Activated CD4-positive, alpha-beta T cell treated with anti-CD3 and anti-CD28 coated beads, Interleukin-2, amount 50 U/mL, for 16 hours (primary cell): ENCODE measurements at places on chromosomes 6 and 20.

DNA sequence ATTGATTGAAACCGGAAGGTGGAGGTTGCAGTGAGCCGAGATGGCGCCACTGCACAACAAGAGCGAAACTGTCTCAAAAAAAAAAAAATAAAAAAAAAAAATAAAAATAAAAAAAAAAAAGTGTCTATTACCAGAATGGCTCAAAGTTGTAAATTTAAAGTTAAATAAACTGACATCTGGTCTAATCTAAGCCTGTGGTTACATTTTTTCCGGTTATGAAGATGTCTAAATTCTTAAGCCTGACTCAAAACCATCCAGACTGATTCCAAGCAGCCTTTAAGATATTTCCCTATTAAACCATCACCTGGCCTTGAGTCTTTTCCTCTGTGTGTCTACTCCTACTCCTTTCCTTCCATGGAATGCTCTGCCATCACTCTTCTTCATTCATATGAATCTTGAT, 371.7 kb upstream of the RUNX2 start:
- DNase-seq = no peak

GRCh38 chr6:100099189-100100074, 105.4 kb upstream of the MCHR2 start:
- peak; percentile 31 for DNase-seq

- no peak for DNase-seq
Measured at GRCh38 chr6:2307799-2308198, 62.4 kb upstream of the GMDS start.

DNA sequence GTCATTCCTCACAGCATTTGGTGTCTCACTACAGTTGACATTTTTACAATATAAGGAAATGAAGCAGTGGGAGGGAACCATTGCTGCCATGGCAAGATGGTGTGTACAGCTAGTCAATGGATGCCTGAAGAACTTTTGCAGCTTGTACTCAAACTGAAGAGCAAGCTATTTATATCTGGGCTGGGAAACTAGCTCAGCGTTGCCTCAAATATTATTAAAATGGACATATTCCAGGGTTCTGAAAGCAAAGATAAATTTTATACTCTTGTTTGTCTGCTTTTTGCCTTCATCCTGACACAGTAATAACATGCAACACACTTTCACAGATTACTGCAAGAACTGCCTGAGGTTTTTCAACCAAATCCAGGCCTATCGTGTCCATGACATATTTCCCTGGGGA, 156.4 kb upstream of the COL21A1 start:
- no peak for DNase-seq

DNA sequence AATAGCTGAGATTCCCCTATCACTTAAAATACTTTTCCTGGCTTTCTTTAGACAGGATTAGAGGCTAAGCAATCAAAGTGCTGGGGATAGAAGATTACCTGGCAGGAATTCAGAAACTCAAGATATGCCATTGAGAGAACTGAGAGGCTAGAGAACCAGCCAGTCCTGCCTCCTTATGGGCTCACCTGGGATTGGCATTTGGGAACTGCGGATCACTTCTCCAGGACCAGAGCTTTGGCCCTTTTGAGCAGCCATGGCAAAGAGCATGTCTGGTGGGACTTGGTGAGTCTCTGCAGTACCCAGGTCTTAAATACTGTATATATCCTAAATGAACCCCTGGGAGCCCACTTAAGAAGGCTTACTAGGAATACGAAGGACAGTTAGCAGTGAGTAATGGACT, 399.1 kb downstream of the BTBD3 start:
- no peak for DNase-seq

DNA sequence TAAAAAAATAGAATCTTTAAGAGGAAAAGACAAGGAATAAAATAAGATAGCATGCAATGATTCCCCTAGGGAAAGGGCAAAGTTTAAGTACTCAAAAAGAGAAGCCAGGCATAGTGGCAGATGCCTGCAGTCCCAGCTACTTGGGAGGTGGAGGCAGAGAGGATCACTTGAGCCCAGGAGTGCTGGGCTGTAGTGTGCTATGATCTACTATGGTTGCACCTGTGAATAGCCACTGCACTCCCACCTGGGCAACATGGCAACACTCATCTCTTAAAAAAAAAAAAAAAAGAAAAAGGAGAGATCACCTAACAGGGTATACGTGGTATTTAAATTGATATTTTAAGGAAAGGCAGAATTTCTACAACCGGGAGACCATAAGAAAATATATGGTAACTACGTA, 16.0 kb downstream of the EPHA7 start:
- DNase-seq = no peak
